D721Med (cell line): ENCODE measurements at places on chromosomes 11 and 22.

DNA sequence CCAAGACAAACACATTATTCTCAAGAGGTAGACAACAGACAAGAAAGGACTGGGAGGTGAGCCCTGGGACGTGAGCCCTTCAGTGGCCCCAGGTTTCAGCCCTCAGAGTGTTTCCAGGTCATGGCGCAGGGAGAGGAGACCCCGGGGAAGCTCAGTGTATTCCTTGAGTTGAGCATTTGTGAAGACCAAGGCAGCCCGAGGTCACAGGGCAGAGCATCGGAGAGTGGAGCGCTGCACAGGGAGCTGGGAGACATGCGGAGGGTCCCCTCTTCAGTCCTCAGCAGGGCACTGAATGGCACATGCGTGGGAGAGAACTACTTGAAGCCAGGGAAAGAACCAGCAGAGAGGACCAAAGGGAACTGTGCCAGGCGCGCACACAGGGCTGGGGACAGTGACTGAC, 11.7 kb downstream of the KRTAP5-6 start:
- no peak for DNase-seq

DNA sequence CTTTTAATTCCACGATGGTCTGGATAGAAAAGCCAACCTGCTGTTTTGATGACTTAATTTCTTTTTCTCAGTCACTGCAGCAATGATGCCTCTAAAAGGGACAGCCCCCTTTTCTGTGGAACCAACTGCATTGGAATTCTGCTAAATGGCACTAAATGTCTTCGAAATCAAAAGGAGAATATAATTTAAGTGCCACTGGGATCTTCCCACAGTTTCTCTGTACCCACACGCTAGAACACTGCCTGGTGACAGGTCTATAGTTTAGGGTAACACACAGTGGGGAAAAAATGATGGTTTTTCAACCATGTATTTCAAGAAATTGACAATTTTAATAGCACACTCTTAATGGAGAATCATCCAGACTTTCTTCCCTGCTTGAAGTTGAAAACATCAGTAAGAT, 182.3 kb downstream of the OPCML start:
- DNase-seq = no peak

DNA sequence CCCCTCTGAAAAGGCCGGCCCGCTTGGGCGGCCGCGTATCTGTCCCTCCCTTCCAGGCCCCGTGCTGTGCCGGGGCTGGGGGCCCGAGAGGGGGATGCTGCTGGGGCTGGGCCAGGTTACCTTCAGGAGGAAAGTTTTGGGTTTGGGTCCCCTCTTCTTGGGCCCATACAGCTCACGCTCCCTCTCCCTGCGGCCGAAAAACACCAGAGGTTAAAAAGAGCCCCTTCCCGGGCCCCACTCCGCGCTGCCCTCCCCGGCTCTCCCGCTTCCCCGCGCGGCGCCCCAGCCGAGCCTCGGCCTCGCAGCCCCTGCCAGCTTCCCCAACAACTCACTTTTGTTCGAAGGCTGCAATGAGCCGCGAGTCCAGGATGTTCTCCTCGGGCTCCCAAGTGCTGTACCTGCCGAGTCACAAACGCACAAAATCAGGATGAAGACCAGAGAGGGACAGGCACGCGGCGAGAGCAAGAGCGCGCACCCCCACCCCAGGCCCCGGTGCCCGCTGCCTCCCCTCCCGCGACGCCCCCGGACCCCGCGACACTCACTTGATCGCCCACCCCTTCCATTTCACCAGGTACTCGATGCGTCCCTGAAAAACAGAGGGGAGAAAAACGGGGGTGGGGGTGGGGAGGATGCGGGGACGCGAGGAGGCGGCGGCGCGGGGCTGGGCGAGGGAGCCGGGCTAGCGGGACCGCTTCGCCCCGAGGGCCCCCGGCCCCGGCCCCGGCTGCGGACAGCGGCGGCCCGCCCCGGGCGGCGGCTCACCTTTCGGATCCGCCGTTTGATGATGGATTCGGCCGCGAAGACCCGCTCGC, 450 bp downstream of the CBX6 start:
- no peak for DNase-seq

- DNase-seq = no peak
These were observed 171.5 kb downstream of the SBF2 start for GRCh38 chr11:10122326-10123197.

DNA sequence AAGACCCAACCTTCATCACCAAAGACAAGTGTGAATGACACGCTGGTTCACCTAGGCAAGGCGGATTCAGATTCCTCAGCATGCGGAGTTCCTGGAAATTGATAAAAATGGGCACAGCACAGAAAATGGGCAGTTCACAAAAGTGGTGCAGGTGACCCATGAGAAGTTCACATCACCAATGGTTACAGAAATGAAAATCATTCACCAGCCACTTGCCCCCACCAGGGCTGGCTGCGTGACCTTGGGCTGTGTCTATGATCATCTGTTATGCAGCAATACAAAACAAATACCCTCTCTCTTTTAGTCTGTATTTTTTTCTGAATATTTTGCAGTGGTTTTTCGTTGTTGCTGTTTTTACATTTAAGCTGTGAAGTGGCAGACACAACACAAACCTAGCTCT, 415.9 kb downstream of the TBC1D22A start:
- no peak for DNase-seq

- no peak for DNase-seq
These were observed 39.7 kb upstream of the DRD2 start for GRCh38 chr11:113514856-113515255.

DNA sequence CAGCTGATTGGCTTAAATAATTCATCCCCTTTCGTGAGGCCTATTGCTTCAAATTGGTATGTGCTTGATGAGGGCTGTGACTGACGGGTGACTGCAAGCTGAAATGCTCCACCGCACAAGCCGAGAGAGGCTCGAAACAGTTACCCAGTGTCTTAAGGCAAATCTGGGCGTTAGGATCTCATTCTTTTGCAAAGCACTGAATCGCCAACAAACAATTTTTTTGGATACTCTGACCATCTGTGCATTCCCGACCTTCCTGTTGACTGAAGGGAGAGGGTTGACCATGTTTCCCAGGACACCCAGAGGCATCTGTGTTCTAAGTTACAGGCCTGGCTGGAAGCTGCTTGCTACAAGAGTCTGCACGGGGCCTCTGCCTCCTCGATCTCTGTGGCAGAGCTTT, 32.1 kb downstream of the CACNG2 start:
- no peak for DNase-seq

GRCh38 chr11:117924631-117925170, 4.5 kb downstream of the TMPRSS13 start:
- DNase-seq = no peak

DNA sequence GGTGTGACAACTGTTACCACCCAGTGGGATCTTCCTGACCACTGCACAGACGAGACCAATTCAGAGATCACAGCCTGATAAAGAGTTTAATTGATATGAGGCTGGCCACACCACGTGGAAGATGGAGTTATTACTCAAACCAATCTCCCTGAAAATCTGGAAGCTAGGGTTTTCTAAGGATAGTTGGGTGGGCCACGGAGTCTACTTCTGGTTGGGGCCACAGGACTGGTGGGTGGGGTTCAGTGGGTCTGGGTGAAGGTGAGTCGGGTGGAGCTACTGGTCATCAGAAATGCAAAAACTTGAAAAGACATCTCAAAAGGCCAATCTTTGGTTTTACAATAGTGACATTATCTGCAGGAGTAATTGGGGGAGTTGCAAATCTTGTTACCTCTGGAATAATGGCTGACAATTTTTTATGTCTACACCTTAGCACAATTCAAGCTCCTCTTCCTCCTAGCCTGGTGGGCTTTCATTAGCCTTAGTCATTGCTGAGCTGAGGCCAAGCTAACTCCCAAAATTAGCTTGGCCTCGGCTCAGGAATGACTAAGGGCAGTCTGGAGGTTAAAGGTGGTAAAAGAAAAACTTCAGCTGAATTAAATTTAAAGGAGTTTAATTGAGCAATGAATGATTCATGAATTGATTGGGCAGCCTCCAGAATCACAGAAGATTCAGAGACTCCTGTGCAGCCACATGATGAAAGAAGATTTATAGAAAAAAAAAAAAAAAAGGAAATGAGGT, 13.1 kb downstream of the C11orf96 start:
- DNase-seq = no peak

DNA sequence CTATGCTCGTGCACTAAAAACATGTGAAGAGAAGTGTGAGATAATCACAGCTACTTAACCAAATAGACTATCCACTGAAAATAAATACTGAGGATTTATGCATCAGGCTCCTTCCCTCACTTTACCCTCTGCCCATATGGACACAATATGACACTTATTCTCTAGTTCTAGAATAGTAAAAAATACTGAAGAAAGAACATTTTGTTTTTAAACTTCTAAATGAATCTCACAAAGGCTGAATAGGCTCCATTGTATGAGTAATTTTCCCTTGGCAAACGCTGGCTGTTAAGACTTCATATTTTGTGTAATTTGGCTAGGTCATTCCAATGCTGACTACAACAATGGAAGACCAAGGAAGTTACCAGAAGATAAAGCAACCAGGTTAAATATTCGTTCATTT, 9.9 kb downstream of the HPS5 start:
- DNase-seq = no peak

GRCh38 chr22:22587577-22588188, 28.6 kb upstream of the PRAME start:
- DNase-seq = no peak

GRCh38 chr11:119784421-119784820, 55.4 kb upstream of the NECTIN1 start:
- DNase-seq = no peak

- DNase-seq = no peak
These were observed 36.3 kb downstream of the SLC5A1 start for GRCh38 chr22:32079130-32080089.

GRCh38 chr11:390175-390574, 3.8 kb upstream of the PKP3 start:
- DNase-seq = no peak

DNA sequence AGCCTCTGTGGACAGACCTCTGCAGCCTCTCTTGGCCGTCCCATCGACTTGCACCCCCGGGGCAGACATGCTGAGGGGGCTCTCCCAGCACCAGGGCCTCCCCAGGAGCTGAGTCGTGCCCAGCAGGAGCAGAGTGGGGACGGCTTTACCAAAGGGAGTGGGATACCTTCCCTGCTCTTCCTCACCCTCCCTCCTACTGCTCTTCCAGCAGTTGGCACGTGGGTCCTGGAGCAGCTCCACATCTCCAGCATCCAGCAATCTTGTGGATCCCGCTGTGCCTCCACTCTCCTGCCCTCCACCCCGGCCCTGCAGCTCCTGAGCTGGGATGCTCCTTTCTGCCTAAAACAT, 854.0 kb downstream of the BRD1 start:
- DNase-seq = no peak

DNA sequence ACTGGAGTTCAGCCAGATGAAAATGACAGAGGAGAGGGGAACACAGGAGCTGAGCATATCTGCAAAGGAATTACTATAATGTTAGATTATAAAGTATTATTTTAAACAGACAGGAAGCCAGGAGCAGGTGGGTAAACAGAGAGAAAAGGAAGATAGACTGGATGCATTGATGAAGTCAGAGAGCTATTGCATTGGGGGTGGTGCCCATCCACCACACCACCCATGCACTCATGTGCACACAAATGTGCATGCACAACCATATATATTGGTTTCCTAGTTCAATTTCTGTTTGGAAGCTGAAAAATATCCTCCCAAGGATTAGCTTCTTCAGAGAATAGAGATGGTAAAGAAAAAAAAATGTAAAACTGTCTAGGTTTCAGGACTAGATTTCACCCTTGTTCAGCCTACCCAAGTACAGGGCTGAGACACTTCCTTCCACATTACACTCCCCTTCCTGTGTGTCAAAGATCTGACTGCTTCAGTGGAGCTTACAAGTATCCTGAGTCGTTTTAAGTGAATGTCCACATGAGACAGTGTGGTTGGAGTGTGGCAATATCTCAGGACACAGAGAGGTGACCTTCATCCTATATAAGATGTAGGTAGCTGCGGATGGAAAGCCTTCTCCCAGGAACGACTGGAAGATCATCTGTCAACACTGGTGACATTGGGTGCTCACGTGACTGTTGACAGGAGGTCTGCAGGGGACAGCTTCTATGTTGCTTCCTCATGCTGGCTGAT, 12.2 kb upstream of the SMPD1 start:
- DNase-seq = no peak

GRCh38 chr11:1165256-1166041, 7.7 kb downstream of the MUC5AC start:
- DNase-seq = no peak

DNA sequence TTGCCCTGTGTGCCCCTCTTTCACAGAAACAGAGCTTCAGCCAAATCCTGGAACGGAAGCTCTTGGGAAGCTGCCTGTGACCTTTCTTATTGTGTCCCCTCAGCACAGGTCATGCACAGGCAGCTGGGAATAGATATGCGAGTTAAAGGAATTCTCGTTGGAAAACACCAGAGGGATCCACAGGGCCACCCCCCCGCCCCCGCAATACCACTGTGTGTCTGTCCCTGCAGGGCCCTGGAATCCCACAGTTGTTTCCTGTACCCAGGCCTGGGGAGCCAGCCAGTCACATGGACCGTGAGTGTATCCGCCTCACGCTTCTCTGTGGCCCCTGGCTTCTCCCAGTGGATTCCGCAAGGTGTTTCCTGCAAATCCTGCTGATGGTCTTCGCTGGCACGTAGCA, 29.0 kb downstream of the TIMP3 start:
- no peak for DNase-seq

GRCh38 chr11:122743949-122744348, 88.4 kb downstream of the UBASH3B start:
- DNase-seq = no peak

- DNase-seq = no peak
These were observed 6.9 kb upstream of the B3GNT6 start for GRCh38 chr11:77027275-77027674.

GRCh38 chr11:128465531-128465930, 121.8 kb downstream of the ETS1 start:
- DNase-seq = no peak

DNA sequence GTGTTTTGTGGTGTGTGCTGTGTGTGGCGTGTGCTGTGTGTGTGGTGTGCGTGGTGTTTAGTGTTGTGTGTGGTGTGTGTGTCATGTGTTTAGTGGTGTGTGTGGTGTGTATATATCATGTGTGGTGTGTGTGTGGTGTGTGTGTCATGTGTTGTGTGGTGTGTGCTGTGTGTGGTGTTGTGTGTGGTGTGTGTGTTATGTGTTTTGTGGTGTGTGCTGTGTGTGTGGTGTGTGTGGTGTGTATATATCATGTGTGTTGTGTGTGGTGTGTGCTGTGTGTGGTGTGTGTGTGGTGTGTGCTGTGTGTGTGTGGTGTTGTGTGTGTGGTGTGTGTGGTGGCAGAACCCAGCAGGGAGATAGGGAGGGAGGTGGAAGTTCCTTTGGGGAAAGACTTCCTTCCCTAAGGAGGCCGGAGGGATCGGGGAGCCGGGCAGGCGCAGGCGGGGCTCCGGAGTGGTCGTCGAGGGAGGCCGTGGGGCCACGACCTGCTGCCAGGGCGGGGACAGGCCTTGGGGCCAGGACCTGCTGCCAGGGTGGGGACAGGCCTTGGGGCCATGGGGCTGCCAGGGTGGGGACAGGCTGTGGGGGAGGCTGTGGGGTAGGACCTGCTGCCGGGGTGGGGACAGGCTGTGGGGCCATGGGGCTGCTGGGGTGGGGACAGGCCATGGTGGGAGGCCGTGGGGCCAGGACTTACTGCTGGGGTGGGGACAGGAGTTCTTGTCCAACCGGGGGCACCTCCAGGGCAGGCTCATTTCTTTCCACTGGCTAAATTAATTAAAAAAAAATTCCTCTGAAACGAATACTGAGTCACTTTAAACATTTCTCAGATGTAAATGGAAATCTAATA, 15.2 kb downstream of the PIM3 start:
- DNase-seq = no peak

GRCh38 chr11:35111161-35112055, 27.6 kb upstream of the CD44 start:
- DNase-seq = no peak
